M059J (cell line): ENCODE measurements at places on chromosomes 2 and 18. TPM values are rescaled to one million over a fixed set of nuclear protein-coding genes. Genes with fewer than 3 reads are reported as not detected.

DSEL gene
- total RNA-seq: 26.3 and 40.3 TPM in 2 replicates

MAPK4 gene
- not detected in 2 replicates for total RNA-seq

NRP2 gene
- 62.0 and 84.6 TPM in 2 replicates for total RNA-seq

TXNDC9 gene
- total RNA-seq: 79.4 and 83.6 TPM in 2 replicates

CD8A gene
- total RNA-seq: not detected in 2 replicates

SF3B6 gene
- 302 and 310 TPM in 2 replicates for total RNA-seq

ACKR3 gene
- total RNA-seq: 2.7 and 3.0 TPM in 2 replicates

RTP5 gene
- not detected in 2 replicates for total RNA-seq
